ENCODE measurements at places on chromosomes 5 and 9.

DNA sequence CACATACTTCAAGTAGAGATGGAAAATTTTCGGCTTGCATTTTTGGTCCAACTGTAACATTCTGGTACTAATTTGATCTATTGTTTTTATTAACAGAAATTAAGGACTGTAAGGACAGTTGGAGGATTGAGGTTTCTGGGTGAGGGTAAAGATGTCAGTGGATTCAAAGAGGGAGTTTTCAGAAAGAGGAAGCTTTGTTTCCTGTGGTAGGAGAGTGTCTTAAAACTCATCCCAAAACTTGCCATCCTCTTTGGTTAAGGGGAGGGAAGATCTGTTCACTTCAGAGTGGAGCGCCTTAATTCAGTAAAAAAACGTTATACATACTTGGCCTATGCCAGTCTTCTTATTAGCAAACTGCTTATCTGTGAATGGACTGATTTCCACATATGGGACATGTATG, 13.8 kb downstream of the CNTRL start:
- no peak for DNase-seq

DNA sequence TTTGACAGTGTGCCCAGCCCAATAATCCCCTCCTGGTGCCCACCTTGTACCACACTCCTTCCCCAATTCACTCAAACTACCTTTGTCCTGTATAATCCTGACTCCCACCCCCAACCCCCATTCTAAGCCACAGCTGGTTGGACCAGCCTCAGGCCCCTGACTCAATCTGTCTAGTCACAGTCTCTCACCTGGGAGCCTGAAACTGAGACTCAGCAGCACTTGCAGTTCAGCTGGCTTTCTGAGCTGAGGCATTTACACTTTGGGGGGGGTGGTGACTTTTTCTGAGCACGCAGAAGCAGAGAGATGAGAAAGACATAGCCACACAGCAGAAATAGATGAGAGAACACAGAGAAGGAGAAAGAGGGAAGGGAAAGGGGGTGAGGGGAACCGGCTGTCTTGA, 247.3 kb downstream of the MAN2A1 start:
- no peak for DNase-seq

- DNase-seq, result no peak
These were observed 293.0 kb downstream of the SPOCK1 start for GRCh38 chr5:137206030-137206715.

- no peak for DNase-seq
These were observed 656.3 kb downstream of the PRELID2 start for GRCh38 chr5:145178641-145179523.

DNA sequence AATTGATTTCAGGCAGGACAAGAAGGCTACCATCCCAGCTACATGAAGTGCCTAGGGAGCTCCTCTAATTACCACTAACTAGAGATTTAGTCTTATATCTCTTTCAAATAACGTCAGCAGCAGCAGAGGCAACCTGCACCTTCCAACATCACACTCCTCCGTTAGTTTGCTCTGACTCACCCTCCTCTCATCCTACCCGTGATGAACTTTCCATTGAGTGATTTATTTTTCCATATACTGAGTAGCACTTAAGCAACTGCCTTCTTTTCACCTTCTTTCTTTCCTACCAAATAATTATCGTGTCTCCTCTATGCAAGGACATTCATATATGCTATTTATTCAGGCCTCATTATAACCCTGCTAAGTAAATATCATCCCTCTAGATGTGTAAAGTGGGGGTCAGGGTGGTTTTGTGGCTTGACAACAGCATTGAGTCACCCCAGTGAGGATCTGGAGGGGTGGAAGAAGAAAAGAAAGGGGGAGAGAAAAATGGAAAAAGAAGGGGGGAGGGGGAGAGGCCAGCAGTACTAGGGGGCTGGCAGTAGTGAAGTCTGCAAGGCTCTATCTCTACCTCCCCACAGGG, 64.6 kb upstream of the CAST start:
- DNase-seq, result no peak

DNA sequence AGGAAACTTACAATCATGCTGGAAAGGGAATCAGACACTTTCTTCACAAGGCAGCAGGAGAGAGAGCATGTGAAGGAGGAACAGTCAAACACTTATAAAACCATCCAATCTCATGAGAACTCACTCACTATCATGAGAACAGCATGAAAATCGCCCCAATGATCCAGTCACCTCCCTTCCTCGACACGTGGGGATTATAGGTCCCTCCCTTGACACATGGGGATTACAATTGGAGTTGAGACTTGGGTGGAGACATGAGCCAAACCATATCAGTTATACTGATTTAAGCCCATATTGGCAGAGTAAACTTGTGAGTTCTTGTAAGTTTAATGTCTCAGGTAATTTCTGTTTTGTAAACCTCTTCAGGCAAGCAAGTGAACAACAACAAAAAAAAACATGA, 70.8 kb downstream of the ERAP1 start:
- no peak for DNase-seq

DNA sequence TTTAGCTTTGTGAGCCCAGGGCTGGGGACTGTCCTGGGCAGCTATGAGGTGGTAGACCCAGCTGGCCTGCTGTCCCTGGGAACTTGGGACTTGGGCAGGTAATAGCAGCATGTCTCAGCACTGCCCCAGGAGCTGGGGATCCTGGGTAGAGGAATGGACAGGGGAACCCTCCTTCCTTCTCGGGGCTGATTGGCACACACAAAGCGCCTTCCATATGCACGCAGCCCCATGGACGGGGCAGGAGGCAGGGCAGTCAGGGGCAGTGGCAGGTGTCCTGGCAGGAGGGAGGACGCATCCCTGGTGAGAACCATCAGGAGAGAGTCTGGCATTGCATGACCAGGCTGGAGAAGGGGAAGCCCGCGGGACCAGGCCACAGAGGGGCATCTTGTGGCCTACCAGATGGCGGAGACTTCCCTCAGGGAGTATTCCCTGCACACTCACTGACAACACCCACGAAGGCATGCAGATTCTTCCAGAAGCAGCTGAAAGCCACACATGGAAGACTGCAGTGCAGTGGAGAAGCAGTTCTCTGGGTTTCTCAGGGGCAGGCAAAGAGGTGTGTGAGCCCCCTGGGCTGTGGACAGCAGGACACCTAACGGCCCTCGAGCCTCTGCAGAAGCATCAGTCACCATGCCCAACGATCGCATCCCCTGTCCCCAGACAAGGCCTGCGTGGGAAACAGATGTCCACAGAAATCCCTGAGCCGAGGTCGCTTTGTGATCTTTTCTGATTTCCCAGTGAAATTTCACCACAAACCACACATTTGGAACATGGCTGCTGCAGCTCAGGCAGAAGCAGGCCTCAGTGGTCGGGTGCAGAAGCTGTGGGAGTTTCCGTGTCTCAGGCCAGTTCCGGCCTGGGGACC, 7.0 kb upstream of the NKD2 start:
- no peak for DNase-seq

- DNase-seq, result no peak
These were observed 158.5 kb upstream of the RGS7BP start for GRCh38 chr5:64347309-64347708.

DNA sequence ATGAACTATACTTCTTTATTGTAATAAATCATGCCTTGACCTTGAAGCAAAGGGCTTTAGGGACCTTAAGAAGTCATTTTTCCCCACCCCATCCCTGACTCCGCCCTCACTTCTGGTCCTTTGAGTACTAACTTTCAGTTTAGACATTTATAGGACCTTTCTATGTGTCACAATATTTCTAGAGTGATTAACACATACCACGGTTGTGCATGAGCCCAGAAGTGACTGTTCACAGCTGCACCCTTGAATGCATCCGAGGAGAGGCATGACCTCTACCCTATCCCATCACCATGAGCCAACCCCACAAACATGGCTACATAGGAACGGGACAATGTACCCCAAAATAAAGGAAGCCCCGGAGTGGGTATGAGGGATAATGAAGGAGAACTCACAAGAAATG, 160.3 kb downstream of the HSD17B3 start:
- no peak for DNase-seq

GRCh38 chr9:61673664-61674381, 484.0 kb downstream of the SPATA31A7 start:
- no peak for DNase-seq

DNA sequence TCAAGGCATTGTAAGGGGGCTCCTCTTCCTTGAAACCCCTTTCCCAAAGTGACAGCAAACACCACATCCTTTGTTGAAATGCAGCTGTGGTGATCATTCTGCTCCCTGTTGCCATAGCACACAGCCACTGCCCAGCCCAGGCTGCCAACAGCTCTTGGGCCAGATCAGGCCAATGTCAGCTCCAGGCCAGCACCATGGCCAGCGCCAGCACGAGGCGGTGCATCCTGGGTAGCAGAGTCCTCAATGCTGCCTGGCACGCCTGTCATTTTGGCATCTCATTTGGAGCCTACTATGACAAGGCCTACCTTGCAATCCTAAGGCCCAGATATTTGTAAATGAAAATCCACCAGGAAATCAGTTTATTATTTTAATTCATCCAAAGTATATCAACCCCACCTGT, 390.6 kb downstream of the DNAH5 start:
- no peak for DNase-seq

GRCh38 chr9:104850786-104851545, 77.0 kb downstream of the ABCA1 start:
- DNase-seq, result no peak

DNA sequence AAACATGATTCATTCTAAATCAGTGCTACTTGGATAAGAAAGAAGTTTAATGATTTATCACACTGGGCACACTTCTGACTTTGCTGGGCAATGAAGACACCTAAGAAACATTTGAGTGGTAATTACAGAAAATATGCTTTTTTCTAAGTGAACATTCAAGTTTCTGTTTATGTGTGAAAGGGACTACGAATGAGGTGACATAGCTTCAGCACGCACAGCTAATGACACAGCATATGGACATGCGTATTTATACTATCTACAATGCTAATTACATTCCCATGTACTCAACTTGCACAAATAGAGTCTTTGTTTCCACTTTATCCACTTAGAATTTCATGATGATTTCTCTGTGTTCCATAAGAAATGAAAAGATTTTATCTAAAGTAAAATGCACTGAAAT, 40.6 kb downstream of the FREM1 start:
- no peak for DNase-seq

GRCh38 chr5:179405426-179406030, 60.3 kb upstream of the ADAMTS2 start:
- DNase-seq, result no peak

GRCh38 chr5:171428168-171428696, 8.8 kb downstream of the FGF18 start:
- no peak for DNase-seq

DNA sequence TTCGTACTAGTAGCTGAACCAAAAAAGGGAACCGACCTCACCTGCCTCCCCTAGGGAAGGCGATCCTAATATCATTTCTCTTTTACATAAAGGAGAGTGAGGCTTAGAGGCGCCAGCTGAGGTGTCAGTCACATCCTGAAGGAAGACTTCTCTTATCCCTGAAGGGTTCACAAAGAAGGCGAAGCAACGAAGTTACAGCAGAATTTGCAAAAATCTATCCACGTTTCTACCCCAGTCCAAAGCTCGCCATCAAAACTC, 598 bp upstream of the KIAA1191 start:
- no peak for DNase-seq

GRCh38 chr9:29830821-29831220, 2257.5 kb upstream of the C9orf72 start:
- DNase-seq, result peak; percentile 8

DNA sequence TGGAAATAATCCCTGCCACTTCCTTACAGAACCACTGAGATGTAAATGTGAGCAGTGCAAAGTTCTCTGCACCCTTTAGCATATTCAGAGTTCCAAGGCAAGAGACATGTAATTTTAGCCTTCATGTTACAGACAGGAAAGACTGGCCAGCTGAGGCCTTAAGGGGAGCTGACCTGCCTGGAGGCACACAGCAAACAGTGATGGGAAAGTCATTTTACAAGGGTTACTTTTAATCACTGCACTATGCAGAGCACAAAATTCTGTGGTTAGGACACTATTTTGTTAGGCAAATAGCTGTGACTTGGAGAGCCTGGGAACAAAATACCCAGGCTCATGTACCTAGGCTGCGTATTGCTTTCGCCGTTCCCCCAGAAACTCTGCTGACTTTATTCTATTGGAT, 30.2 kb upstream of the TNIP1 start:
- no peak for DNase-seq

- DNase-seq, result no peak
These were observed 268.0 kb upstream of the MVB12B start for GRCh38 chr9:126058591-126058990.

- DNase-seq, result no peak
These were observed 652.2 kb upstream of the WWC1 start for GRCh38 chr5:167639273-167639672.

GRCh38 chr9:131856105-131856504, 116.2 kb upstream of the RAPGEF1 start:
- DNase-seq, result no peak

DNA sequence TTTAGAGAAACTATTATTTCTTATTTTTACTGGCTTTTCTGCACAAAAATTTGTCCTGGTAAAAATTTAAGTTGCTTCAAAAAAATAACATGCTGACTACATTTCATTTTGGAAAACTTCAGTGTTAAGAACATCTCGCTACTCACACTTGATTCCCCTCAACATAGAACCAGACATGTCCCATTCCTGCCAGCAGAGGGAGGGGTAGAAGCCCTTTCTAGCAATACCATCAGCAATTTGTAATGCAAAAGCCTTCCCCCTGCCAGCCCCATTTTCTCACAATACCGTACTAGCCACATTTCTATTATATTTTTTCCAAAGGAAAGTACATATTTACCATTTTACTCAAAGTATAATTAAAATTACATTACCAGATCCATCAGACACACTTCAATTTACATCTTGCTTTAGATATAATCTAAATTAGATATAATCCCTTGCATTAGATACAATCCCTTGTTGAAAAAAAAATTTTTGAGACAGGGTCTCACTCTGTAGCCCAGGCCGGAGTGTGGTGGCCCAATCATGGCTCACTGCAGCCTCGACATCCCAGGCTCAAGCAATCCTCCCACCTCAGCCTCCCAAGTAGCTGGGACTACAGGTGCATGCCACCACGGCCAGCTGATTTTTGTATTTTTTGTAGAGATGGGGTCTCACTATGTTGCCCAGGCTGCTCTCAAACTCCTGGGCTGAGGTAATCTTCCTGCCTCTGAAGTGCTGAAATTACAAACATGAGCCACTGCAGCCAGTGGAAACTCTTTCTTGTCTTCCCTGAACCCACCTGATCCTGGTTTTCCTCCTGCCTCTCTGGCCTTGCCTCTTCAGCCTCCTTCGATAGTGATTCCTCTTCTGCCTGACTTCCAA, 39.6 kb upstream of the IDNK start:
- no peak for DNase-seq

GRCh38 chr5:112533362-112533761, 114.3 kb upstream of the EPB41L4A start:
- DNase-seq, result no peak

DNA sequence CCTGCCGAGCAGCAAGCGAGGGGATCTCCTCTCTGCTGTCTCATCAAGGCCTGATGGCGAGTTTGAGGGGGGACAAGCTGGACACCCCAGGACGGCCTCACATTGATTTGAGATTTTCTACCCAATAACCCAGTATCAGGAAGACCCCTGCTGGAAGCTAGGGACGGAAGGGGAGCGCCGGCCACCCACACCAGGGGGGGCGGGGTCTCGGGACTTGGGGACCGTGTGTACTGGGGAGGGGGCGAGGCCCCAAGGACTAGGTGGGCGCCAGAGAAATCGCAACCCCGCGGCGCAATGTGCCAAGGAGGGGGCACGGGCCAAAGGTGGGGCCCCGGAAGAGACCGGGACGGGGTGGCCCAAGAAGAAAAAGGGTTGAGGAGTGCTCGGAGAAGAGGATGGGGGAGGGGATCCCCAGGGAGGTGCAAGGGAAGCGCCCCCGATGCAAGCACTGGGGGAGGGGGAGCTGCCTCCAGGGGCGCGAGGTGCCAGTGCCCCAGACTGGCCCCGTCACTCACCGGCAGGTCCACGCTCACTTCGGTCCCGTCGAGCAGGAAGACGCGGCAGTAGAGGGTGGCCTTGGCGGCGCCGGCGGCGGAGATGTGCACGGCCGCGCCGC, 1.1 kb downstream of the EPB41L4B start:
- no peak for DNase-seq
